Omental fat pad (tissue), 4 donors: ENCODE measurements at places on chromosomes 13 and 19.

- no peak for DNase-seq
Observed at GRCh38 chr19:55066107-55066709, 3.3 kb upstream of the RDH13 start.

- DNase-seq = no peak
Observed at GRCh38 chr13:73832128-73832588, 302.0 kb downstream of the KLF12 start.

DNA sequence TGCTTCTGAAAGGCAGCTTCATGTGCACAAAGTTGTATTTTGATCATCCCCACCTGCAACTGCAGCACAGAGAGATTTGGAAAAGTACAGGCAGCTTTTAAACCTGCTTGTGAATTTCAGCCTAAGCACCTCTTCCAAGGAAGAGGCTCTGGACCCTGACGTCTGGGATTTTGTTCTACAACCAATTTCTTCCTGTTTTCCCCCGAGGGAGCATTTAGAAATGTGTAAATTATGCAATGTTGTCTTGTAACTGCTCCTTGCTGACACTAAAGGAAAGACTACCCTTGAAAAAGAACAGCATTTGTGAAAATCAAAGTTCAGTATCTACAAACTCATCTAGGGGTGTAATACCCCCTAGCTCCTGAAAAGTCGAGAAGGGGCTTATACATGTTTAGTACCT, 15.4 kb downstream of the MED26 start:
- no peak for DNase-seq

- DNase-seq = no peak
Observed at GRCh38 chr19:17389957-17390664, 3.9 kb downstream of the CCDC194 start.

DNA sequence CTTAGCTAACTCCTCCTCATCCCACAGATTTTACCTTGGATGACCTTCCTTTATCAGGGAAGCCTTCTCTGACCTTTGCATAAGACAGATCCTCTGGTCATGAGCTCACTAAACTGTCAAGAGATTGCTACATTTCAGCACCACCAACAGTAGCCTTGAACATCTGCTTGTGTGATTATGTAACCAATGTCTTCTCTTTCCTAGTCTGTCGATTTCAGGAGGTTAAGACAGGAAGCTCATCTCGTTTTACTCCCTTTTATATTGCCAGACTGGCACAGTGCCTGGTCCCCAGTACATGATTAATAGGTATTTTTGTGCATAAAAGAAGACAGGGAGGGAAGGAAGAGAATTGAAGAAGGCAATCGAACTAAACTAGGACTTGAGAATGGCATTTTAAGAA, 1697.7 kb downstream of the EFNB2 start:
- no peak for DNase-seq

DNA sequence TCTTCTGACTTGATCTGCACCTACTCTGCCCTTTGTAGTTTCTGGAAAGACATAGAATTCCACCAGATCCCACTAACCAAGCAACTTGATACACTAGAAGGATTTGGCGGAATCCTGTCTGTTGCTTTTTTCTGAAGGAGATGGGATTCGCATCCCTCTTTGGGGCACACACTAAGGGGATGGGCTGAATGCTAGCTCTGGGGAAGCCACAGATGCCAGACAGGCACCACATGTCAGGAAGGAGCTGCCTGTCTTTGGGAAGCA, 52.1 kb downstream of the SERP2 start:
- no peak for DNase-seq

DNA sequence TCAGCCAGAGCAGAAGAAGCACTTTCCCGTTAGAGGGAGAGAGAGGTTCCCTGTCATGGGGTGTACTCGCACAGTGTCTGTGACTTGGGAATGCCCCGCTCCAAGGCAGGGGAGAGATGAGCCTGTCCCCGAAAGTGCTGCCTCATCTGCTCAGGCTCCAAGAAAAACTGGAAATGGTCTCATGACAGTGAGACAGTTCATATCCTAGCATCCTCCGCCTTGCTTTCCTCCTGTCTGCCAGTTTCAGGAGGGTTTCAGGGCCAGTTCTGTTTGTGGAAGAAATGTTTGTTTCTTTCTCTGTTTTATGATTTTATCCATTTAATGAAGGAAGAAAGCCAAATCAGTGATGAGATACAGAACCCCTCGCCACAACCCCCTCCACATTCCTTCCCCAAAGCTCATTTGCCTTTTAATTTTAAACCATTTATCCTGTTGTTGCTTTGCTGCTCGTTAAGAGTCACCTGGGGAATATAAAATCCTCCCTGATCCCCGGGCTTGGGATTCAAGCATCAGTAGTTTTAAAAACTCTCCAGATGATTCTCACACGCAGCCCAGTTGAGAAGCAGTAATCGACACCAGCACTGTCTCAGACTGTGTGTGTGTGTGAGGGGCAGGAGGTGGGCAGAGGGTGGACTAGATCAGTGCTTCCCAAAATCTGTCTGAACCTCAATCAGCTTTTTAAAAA, 144.6 kb upstream of the UBL3 start:
- DNase-seq = no peak

DNA sequence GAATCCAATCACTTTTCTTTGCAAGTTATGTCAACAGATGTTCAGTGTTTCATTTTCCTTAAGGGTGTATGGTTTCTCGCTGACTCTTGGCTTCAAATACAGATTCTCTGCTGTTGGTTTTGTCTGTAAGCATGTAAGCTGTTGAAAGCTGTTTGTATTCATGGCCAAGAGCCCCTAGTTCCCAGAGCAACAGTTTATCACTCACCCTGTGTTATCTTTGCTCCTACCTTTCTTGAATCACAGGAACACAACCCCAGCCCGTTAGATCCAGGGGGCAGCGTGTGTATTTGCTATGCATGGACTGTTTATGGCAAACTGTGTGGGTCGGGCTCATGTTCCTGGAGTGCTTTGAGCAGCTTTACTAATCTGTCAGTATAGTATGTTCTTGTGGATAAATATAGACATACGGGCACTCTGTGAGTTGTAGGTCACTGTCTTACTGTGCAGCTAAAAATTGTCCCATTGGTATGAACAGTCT, 28.9 kb downstream of the FRY start:
- DNase-seq = no peak

DNA sequence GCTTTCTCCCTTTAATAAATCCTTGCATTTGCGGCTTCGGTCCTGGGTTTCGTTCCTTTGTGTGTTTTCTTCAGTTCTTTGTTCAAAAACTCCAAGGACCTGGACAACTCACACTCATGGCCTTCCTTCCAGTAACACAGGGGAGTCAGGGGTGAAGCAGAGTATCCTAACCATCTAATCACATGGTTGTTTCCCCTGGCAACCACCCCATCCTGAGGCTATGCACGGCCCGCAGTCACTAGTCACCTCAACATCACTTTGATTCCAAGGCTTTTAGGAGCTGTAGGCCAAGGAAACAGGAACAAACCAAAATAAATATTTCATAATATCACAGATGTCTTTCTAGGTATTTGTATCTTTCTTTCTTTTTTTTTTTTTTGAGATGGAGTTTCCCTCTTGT, 28.9 kb downstream of the ZNF101 start:
- DNase-seq = no peak

DNA sequence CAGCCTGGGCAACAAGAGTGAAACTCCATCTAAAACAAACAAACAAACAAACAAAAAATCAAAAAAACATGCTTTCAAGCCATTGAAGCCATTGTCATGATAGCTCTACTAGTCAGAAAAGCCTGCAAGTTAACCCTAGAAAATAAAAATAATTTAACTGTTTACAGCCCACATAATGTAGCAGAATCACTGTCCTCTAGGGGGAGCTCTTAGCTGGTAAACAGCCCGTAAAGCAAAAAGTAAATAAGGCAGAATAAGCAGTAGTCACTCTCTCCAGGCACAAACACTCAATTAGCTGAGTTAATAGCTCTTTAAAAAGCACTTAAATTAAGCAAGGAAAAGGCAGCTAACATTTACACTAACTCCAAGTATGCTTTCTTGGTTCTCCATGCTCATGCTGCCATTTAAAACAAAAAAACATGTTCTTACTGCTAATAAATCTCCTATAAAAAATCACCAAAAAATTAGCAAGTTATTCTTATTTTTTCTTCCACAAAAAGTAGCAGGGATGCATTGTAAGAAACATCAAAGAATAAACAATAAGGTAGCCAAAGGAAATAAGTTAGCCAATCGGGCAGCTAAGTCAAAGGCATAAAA, 11.3 kb downstream of the LILRB4 start:
- no peak for DNase-seq

DNA sequence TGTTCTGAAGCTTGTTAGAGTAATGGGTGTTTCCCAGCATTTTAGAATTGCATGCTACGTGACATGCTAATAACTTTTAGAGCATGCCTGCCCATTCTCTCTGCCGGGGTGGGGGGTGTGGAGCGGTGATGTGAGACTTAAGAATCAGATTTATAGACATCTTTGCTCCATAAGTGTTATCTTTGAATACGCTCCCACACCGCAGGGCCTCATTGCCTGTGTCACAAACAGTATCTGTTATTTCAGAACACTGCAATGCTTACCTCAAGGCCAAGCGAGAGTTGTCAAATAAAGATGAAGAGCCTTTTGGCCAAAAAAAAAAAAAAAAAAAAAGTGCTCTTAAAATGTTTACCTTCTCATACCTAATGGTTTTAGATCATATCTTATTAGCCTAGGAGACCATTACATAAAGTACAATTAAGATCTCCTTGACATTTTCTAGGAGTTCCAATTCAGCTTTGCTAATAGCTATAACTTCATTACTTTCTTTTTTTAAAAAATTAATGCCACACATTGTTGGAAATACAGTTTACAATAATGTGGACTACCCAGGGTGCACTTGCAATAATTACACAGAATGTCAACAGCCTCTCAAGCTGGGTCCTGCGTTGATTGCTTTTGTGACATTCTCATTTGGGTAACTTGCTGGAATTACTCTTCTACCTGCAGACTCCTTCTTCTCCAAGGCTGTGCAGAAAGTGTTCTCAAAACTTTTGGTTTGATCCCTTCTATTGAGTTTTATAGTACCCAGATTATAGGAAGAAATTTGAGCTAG, 525.3 kb downstream of the KLF12 start:
- no peak for DNase-seq

- no peak for DNase-seq
Observed at GRCh38 chr19:6032381-6032780, 54.4 kb upstream of the RANBP3 start.

DNA sequence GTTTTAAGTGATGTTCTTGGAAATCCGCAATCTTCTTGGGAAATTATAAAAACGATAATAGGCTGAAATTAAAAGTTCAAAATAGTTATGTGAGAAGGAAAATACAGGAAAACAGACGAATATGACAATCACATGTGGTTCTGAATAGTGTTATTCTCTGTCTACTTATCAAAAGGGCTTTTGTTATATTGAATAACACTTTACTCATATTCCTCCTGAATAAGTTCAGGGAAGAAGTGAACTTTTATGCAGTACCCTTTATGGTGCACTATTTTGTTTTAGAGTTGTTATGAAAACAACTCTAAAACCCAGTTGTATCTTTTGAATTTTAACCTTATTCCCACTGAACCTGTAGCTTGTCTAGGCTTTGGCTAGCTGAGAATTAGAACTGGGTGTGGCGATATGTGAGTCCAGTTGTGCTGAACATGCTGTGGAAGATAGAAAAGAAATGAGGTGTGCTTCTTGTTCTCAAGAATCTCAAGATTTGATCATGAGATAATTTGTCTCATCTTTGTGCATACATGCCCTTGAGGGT, 384.4 kb downstream of the LMO7 start:
- DNase-seq = no peak

GRCh38 chr13:79373916-79374315, 32.1 kb downstream of the RBM26 start:
- no peak for DNase-seq

DNA sequence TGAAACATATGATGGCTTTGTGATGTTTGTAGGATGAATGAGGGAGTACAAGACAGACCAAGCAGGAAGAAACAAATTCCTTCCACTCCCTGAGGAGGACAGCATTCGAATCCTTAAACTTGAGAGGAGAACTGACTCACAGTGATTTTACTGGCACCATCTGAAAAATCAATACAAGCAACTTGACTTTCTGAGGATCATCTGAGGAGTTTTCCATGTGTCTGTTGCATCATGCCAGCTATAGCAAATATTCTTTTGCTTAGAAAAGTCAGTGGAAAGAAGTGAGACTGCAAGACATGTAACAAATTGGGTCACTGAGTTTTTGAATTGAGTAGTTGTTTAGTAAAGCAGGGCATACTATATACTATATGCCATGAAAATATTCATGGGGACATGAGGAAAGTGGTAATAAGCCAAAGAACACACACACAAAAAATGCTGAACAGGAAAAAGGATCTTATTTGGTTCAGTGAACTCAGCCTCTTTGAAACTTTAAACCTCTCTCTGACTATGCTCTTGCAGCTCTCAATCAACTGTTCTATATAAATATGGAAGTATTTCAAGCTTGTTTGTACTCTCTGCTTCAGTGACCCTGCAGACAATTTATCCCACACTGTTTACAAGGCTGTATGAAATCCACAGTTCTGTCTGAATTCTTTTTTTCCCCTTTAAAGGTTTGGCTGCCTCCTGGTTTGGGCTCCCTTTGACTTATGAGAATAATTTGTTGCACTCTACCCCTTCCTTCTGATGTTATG, 35.5 kb downstream of the SERTM1 start:
- no peak for DNase-seq

GRCh38 chr19:14686411-14686810, 3.4 kb upstream of the ZNF333 start:
- DNase-seq = no peak

GRCh38 chr13:20487927-20488326, 37.7 kb downstream of the CRYL1 start:
- DNase-seq = no peak

GRCh38 chr19:5973867-5974635, 3.9 kb downstream of the RANBP3 start:
- DNase-seq = no peak

DNA sequence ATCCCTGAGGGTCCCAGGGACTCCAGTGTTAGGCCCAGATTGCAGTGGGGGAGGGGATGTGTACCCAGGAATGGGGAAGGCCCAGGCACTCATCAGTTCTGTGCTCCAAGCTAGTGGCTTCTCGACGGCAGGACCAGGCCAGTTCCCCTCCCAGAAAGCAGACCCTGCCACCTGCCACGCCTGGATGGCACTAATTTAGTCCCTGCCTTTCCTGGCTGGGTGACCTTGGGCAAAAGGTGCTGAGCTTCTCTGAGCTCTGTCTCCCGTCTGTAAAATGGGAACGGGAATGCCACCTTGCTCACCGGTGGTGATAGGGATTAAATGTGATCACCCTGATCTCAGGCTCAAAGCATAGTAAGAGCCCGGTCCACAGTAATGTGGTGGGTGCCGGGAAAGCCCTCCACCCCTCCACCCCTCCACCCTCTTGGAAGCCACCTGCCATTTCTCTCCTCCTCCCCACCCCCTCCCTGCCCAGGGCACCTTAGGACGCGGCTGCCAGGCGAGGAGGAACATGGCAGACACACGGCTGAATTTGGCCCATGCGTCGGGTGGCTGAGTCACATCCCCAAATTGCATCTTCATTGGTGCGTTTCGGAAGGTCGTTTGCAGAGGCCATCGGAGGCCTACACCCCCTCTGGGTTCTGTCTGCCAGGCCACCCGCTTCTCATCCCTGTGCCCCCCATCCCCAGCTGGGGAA, 2.3 kb downstream of the KCNN1 start:
- DNase-seq = no peak

- no peak for DNase-seq
Observed at GRCh38 chr19:14830702-14831101, 4.3 kb downstream of the OR7A5 start.

GRCh38 chr19:47026889-47027288, 7.3 kb downstream of the NPAS1 start:
- DNase-seq = no peak

GRCh38 chr19:11306337-11306736, 10.4 kb downstream of the TSPAN16 start:
- DNase-seq = no peak
